CD4-positive, alpha-beta T cell (primary cell): ENCODE measurements at places on chromosomes 12 and 14. TPM values are rescaled to one million over a fixed set of nuclear protein-coding genes. Genes with fewer than 3 reads are reported as not detected.

HSPB8 gene
- total RNA-seq = not detected

GRCh38 chr14:93262446-93262845 is 55.4 kb downstream of the UBR7 start:
- no peaks in the 10 kb centered on the region for H3K4me1 ChIP-seq
- no peak for DNase-seq
- peaks cover 25% of the 10 kb centered on the region for H3K36me3 ChIP-seq
- H3K27ac ChIP-seq = no peak overlapping the region
- no peaks in the 10 kb centered on the region for H3K27me3 ChIP-seq

- no peak overlapping the region for H3K4me3 ChIP-seq
- H3K27ac ChIP-seq = no peak overlapping the region
- no peaks in the 10 kb centered on the region for H3K36me3 ChIP-seq
- H3K4me1 ChIP-seq = no peaks in the 10 kb centered on the region
- no peaks in the 10 kb centered on the region for H3K27me3 ChIP-seq
Measured at GRCh38 chr12:59940631-59941342, 345.0 kb downstream of the SLC16A7 start.

LDHB gene
- total RNA-seq = 559 TPM

GRCh38 chr12:1047898-1048660 is 57.1 kb downstream of the ERC1 start:
- H3K36me3 ChIP-seq = no peaks in the 10 kb centered on the region
- no peak overlapping the region for H3K27ac ChIP-seq
- no peaks in the 10 kb centered on the region for H3K27me3 ChIP-seq
- H3K4me1 ChIP-seq = no peaks in the 10 kb centered on the region

LLPH gene
- 31.0 TPM for total RNA-seq

GRCh38 chr14:24042746-24043145 is 9.1 kb upstream of the CARMIL3 start:
- no peak overlapping the region for H3K27ac ChIP-seq
- no peak overlapping the region for H3K4me3 ChIP-seq
- no peaks in the 10 kb centered on the region for H3K36me3 ChIP-seq
- no peaks in the 10 kb centered on the region for H3K4me1 ChIP-seq
- no peak for DNase-seq

GRCh38 chr12:113921430-113921829 is 44.7 kb downstream of the RBM19 start:
- no peaks in the 10 kb centered on the region for H3K27me3 ChIP-seq
- no peak overlapping the region for H3K4me3 ChIP-seq
- no peak for DNase-seq
- H3K36me3 ChIP-seq = peaks cover 63% of the 10 kb centered on the region

CMTM5 gene
- total RNA-seq = not detected

DNA sequence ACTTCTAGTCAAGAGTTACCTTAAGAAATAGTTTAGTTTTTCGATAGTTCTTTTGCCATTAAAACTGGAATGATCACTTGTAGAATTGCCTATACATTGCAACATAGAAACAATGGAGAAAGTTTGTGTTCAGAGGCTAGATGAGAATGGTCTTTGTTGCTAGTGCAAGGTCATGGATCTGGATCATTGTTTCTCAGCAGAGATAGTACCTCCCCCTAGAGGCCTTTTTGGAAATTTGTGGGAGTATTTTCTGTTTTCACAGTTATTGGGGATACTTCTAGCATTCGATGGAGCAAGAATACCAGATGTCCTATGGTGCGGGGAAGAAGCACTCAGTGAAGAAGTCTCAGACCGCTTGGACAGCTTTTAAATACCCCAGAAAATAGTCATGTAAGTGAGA is 138.8 kb upstream of the HMGA2 start:
- no peaks in the 10 kb centered on the region for H3K4me1 ChIP-seq
- no peaks in the 10 kb centered on the region for H3K36me3 ChIP-seq
- no peak for DNase-seq
- H3K4me3 ChIP-seq = no peak overlapping the region
- no peak overlapping the region for H3K27ac ChIP-seq

- H3K36me3 ChIP-seq = no peaks in the 10 kb centered on the region
- no peak within 1 kb of the TSS for H3K27ac ChIP-seq
- H3K27me3 ChIP-seq = peaks cover 15% of the 10 kb centered on the region
- peaks cover 18% of the 10 kb centered on the region for H3K4me1 ChIP-seq
- DNase-seq = peak; percentile 60
Measured at GRCh38 chr14:58637391-58638230, at the start of gene DACT1. DACT1 (plus strand) TSS chr14:58637962; CDS start chr14:58638203, 241 bp downstream.

DNA sequence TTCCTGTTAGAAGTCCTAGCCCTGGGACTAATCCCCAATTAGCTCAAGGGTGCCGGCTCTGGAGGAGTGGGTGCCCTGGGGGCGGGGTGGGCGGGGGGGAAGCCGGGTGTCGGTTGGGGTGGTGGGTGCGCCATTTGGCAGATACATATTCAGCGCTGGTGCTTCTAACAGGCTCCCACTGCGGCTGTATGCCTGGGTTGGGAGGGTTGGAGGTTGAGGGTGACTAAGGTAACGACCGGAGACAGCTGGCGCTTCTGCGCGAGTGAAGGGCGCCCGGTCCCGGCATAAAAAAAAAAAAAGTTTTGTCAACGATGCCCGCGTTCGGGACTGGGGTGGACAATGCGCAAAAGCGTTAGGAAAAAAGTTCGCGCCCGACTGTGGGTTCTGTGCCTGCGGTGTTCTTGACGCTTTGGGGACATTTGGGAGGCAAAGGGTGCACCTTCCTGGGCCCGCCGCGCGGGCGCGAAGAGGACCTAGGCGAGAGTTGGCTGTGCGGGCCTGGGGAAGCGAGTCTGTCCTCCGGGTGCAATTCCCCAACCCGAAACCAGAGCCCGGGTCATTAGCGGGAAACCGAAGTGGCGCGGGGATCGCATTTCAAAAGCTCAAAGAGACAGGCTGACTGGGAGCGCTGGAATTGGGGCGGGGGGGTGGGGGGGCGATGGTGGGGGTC is 19.2 kb downstream of the TBX3 start:
- H3K4me1 ChIP-seq = no peaks in the 10 kb centered on the region
- no peak overlapping the region for H3K4me3 ChIP-seq
- no peak for DNase-seq
- H3K27me3 ChIP-seq = peaks cover 63% of the 10 kb centered on the region
- no peak overlapping the region for H3K27ac ChIP-seq

- H3K27ac ChIP-seq = no peak overlapping the region
- peaks cover 6% of the 10 kb centered on the region for H3K4me1 ChIP-seq
- no peak for DNase-seq
- no peak overlapping the region for H3K4me3 ChIP-seq
- no peaks in the 10 kb centered on the region for H3K36me3 ChIP-seq
Measured at GRCh38 chr12:75642226-75642625, 130.8 kb upstream of the KRR1 start.

RNF212B gene
- total RNA-seq = not detected

GRCh38 chr14:99793213-99794150 is at the start of gene EML1:
EML1 (plus strand) TSS chr14:99793413; CDS start chr14:99793477, 64 bp downstream.
- peaks cover 8% of the 10 kb centered on the region for H3K4me1 ChIP-seq
- peak within 1 kb of the TSS; percentile 29 for H3K4me3 ChIP-seq
- H3K27ac ChIP-seq = no peak within 1 kb of the TSS
- peak; percentile 57 for DNase-seq
- H3K36me3 ChIP-seq = no peaks in the 10 kb centered on the region

DNA sequence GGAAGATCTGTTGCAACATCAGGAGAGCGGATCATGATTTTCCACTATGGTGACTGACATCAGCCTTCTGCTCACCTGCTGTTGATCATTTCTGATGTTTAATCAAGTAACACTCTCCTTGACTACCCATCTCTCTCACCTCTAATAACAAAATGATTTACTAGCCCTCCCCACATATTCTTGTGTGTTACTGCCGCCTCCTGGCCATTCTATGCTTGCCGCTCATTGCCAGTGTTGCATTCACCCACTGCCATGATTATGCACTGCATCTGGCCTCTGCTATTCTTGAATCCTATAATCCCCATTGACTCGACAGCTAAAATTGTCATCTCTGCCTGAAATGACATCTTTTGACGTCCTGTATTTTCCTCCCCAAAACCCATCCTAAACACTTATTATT is 113.8 kb downstream of the RERGL start:
- no peak overlapping the region for H3K27ac ChIP-seq
- no peak overlapping the region for H3K4me3 ChIP-seq
- no peaks in the 10 kb centered on the region for H3K4me1 ChIP-seq
- no peaks in the 10 kb centered on the region for H3K36me3 ChIP-seq

GRCh38 chr12:110661337-110661972 is 27.5 kb downstream of the HVCN1 start:
- H3K27me3 ChIP-seq = no peaks in the 10 kb centered on the region
- DNase-seq = peak; percentile 35
- H3K4me3 ChIP-seq = peak overlapping the region; percentile 7
- H3K4me1 ChIP-seq = peaks cover 14% of the 10 kb centered on the region

AQP6 gene
- not detected for total RNA-seq

IL26 gene
- total RNA-seq = 0.25 TPM

- no peaks in the 10 kb centered on the region for H3K4me1 ChIP-seq
- H3K27me3 ChIP-seq = no peaks in the 10 kb centered on the region
- no peak overlapping the region for H3K4me3 ChIP-seq
Measured at GRCh38 chr12:98466640-98467400, 48.6 kb upstream of the TMPO start.

GRCh38 chr14:33674927-33675326 is 275.9 kb downstream of the EGLN3 start:
- no peak overlapping the region for H3K27ac ChIP-seq
- H3K4me1 ChIP-seq = no peaks in the 10 kb centered on the region
- no peaks in the 10 kb centered on the region for H3K36me3 ChIP-seq

- peaks cover 59% of the 10 kb centered on the region for H3K4me1 ChIP-seq
- H3K27me3 ChIP-seq = no peaks in the 10 kb centered on the region
- H3K4me3 ChIP-seq = no peak overlapping the region
- DNase-seq = no peak
- H3K36me3 ChIP-seq = peaks cover 9% of the 10 kb centered on the region
Measured at GRCh38 chr12:64621257-64621942, 11.1 kb downstream of the RASSF3 start.

GRCh38 chr12:12704593-12705230 is 8.7 kb upstream of the GPR19 start:
- H3K4me1 ChIP-seq = peaks cover 29% of the 10 kb centered on the region
- H3K4me3 ChIP-seq = no peak overlapping the region
- H3K36me3 ChIP-seq = no peaks in the 10 kb centered on the region
- no peaks in the 10 kb centered on the region for H3K27me3 ChIP-seq
- no peak overlapping the region for H3K27ac ChIP-seq
